ENCODE measurements at places on chromosomes 5 and 9. TPM values are rescaled to one million over a fixed set of nuclear protein-coding genes. Genes with fewer than 3 reads are reported as not detected.

DNA sequence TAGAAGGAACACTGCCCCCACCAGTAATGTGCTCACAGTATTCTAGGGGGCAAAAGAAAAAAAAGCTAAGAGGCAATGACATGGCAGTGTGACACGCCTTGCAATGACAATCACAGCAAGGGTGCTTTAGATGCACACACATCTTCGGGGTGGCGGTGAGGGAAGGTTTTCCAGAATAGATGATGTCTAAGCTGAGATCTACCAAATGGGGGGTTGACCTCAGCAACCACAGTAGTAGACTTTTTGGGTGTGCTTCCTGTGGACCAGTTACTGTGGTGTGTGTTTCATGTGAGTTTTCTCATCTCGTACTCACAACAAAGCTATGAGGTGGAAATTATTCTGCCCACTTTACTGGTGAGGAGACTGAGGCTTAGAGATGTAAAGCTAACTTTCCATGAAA lies 10.2 kb upstream of the IL12B start:
- no peaks in the 10 kb centered on the region for H3K36me3 ChIP-seq
- no peaks in the 10 kb centered on the region for H3K4me1 ChIP-seq
- no peak overlapping the region for H3K27ac ChIP-seq
- H3K27me3 ChIP-seq, result no peaks in the 10 kb centered on the region
- no peak overlapping the region for H3K4me3 ChIP-seq

- H3K27me3 ChIP-seq, result peaks cover 31% of the 10 kb centered on the region
- H3K4me3 ChIP-seq, result no peak overlapping the region
- H3K4me1 ChIP-seq, result no peaks in the 10 kb centered on the region
- H3K27ac ChIP-seq, result no peak overlapping the region
These were observed 2.1 kb downstream of the CACNA1B start for GRCh38 chr9:137879566-137880150.

DNA sequence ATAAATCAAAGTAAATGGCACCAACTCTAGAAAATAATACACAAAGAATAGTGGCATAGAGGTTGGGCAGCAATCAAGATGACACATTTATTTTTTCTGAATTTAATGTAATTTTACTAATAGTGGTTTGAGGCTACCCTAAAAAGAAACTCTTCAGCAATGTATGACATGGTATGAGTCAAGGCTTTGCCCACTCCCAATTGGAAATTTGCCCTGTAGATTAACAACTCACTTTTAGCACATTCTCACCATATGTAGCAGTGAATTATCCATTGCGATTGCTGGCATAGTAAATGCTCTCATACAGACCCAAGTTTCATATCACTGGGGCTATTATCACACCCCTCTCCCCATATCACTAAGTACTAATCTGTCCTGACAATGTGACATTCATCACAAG lies 832.1 kb upstream of the ZNF608 start:
- H3K36me3 ChIP-seq, result no peaks in the 10 kb centered on the region
- no peak overlapping the region for H3K4me3 ChIP-seq
- H3K4me1 ChIP-seq, result peaks cover 16% of the 10 kb centered on the region
- no peak for DNase-seq
- no peak overlapping the region for H3K27ac ChIP-seq

- no peak overlapping the region for H3K27ac ChIP-seq
- H3K4me3 ChIP-seq, result no peak overlapping the region
- H3K36me3 ChIP-seq, result peaks cover 8% of the 10 kb centered on the region
- H3K27me3 ChIP-seq, result no peaks in the 10 kb centered on the region
These were observed 170.2 kb downstream of the MAPKAP1 start for GRCh38 chr9:125536776-125537175.

DNA sequence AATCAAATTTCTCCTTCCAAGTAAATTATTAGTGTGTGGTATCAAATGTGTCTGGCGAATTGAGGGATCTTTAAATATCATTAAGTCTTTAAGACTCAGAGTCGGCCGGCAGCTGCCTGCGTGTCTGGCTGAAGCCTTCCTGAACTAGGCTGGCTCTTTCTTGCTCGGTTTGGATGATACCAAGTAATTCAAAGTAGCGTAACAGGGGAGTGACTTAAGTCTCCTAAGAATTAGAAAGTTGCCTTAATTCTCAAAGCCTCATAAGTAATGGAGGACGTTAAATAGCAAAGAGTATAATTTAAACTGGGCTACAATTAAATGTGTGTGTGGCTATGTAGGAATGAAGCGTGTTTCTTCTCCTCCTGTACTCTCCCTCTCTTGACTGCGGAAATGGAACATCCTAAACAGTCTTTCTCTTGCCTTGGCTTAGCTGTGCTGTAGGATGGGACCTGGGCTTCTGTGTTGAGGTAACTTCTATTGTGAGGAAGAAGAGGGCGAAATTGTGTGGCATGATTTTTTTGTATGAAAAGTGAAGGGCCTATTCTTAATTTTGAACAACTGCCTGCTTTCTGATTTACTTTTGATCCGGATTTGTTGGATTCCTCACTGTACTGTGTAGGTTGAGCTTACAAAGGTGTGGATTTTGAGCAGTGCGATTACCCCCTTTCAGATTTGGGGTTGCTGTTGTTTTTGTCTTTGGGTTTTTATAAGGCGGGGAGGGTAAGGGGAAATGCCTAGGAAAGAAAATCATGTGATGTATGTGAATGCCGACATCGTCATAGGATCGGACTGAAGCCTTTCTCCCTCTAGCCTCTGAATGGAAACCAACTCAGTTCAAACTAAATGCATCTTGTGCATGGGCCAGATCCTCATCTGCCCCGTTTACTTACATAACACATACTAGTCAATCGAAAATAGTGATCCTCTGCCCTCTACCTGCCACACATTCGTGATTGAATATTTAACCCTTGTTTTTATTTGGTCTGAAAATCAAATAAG lies 29.9 kb downstream of the CPEB4 start:
- no peak overlapping the region for H3K27ac ChIP-seq
- DNase-seq, result peak; percentile 13
- no peaks in the 10 kb centered on the region for H3K4me1 ChIP-seq
- no peaks in the 10 kb centered on the region for H3K27me3 ChIP-seq
- no peak overlapping the region for H3K4me3 ChIP-seq

DNA sequence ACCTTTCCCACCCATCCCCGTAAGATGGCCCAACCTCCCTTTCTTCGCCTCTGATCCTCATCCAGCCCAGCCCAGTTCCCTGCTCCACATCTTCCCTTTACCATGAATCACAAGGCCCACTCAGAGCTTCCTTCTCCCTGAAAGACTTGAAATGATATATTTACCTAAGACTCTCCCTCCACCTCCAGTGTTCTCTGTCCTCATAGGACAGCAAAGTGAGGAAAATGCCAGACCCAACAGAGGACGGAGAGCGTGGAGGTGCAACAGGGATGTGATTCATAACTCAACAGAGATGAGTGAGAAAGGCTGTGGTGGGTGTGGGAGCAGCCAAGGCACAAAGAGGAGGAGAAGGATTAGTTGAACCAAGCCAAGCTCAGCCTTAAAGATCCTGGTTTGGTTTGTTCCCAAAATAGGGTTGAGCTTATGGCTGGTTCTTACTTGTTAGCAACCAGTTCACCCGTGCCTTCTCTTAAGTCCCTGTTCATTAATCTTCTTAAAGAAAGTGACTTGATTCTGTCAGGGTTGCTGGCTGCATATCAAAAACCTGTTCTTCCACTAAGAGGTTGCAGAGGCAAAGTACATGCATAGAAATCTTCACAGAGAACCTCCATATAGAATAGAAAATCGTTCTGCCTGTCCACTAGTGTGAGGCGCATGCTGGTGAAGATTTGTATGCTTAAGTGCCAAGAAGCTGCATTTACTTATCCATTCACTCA lies 183.2 kb downstream of the ACTL7B start:
- peaks cover 57% of the 10 kb centered on the region for H3K27me3 ChIP-seq
- DNase-seq, result no peak
- no peaks in the 10 kb centered on the region for H3K4me1 ChIP-seq
- no peak overlapping the region for H3K27ac ChIP-seq

- no peaks in the 10 kb centered on the region for H3K36me3 ChIP-seq
- H3K27ac ChIP-seq, result peak overlapping the region; percentile 96
- H3K4me3 ChIP-seq, result peak overlapping the region; percentile 85
- H3K27me3 ChIP-seq, result no peaks in the 10 kb centered on the region
These were observed 2.1 kb downstream of the NADK2 start for GRCh38 chr5:36239370-36240293.

DNA sequence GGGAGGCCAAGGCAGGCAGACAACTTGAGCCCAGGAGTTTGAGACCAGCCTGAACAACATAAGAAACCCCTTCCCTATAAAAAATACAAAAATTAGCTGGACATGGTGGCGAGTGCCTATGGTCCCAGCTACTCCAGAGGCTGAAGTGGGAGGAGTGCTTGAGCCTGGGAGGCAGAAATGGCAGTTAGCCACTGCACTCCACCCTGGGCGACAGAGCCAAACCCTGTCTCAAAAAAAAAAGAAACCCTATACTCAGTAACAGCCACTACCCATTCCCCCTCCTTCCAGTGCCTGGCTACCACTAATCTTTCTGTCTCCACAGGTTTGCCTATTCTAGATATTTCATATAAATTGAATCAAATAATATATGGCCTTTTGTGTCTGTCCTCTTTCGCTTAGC lies 14.3 kb upstream of the SIL1 start:
- no peak overlapping the region for H3K4me3 ChIP-seq
- no peak overlapping the region for H3K27ac ChIP-seq
- H3K36me3 ChIP-seq, result no peaks in the 10 kb centered on the region

DNA sequence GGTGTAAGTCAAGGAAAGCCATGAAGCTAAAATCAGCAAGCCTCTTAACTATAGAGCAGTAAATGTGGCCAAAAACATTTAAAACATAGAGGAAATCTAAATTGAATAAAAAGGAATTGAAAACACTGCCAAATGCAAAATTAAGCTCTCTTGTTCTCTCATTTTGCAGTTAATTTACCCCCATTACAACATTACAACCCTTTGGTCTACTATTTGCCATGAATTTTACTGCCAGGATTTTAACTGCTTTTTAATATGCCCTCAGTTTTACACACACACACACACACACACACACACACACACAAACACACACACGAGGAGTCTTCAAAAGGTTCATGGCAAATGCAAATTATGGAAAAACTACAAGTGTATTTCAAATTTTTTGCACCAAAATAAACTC lies 91.4 kb upstream of the ACO1 start:
- no peak overlapping the region for H3K27ac ChIP-seq
- no peak for DNase-seq
- no peaks in the 10 kb centered on the region for H3K36me3 ChIP-seq
- no peak overlapping the region for H3K4me3 ChIP-seq
- H3K27me3 ChIP-seq, result no peaks in the 10 kb centered on the region

- H3K4me3 ChIP-seq, result no peak overlapping the region
- peaks cover 1% of the 10 kb centered on the region for H3K36me3 ChIP-seq
- H3K27ac ChIP-seq, result no peak overlapping the region
- H3K27me3 ChIP-seq, result peaks cover 4% of the 10 kb centered on the region
- peaks cover 12% of the 10 kb centered on the region for H3K4me1 ChIP-seq
These were observed 132.1 kb downstream of the MACROH2A1 start for GRCh38 chr5:135266975-135267374.

DNA sequence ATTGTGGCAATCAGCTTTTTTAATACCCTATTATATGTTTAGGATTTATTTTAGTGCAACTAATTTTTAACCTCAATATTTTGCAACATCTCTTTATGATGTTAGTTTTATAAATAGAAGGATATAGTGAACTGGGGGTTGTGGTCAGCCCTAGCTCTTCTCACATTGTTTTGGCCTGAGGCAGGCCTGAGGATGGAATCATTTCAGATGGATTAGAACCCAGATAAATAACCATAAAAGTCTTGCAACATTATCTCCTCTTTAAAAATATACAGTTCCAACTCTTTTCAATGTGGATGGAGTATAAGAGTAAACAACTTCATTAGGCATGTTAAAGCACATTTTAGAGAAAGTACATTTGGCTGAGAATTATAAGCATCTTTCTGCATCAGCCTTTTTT lies 522.7 kb downstream of the NR2F1-AS1 start:
- H3K4me3 ChIP-seq, result no peak overlapping the region
- H3K4me1 ChIP-seq, result no peaks in the 10 kb centered on the region
- no peaks in the 10 kb centered on the region for H3K36me3 ChIP-seq
- H3K27me3 ChIP-seq, result no peaks in the 10 kb centered on the region

DNA sequence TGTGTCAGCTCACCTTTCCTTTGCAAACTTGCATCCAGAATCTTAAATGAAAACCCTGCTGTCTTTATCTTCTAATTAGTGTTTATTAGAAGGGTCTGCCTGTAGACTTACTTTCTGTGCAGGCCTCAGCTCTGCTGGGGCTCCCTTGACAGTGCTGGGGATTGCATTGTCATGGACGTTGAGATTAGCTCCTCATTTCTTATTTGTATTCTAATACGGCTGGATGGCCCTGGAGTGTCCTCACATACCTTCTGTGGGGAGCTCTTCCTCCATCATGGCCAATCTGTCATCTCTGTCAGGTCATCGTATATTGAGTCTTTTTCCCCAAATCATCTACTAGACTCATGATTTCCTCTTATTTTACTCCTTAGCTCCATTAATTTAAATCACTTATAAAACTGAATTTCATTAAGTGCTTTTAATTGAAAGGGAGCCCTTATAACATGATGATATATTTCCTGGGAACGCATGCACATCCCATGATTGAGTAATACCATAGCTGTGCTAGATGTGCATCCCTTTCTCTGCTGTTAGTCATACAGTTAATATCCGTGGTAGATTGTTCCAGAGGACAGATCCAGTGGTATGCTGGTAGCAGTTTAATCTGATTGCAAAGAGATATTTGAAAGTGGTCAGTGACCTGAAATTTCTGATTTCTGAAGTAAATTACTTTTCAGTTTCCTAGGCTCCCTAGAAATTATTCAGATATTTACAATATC lies 61.6 kb downstream of the ICE1 start:
- no peak overlapping the region for H3K4me3 ChIP-seq
- H3K27me3 ChIP-seq, result no peaks in the 10 kb centered on the region
- H3K27ac ChIP-seq, result no peak overlapping the region
- no peaks in the 10 kb centered on the region for H3K4me1 ChIP-seq
- no peak for DNase-seq
- peaks cover 12% of the 10 kb centered on the region for H3K36me3 ChIP-seq

- H3K36me3 ChIP-seq, result no peaks in the 10 kb centered on the region
- no peak overlapping the region for H3K4me3 ChIP-seq
- DNase-seq, result no peak
- H3K4me1 ChIP-seq, result no peaks in the 10 kb centered on the region
- no peaks in the 10 kb centered on the region for H3K27me3 ChIP-seq
- no peak overlapping the region for H3K27ac ChIP-seq
These were observed 1339.3 kb downstream of the EFNA5 start for GRCh38 chr5:106331415-106331814.

DNA sequence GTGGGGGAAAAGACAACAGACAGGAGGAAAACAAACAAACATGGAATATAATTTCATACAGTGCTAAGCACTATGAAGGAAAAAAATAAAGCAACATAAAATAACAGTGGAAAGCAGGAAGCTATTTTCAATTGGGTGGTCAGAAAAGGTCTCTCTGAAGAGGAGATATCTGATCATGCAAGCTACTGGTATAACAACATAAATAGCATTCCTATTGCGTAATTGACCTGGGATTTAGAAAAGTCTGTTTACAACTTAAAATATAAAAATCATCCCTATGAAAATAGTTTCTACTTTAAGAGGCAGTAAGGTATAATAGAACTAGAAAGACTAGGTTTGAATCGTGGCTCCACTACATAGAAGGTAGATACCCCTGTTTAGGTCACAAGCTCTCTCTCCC lies 61.4 kb downstream of the FBXW11 start:
- H3K27ac ChIP-seq, result peak overlapping the region; percentile 55
- no peaks in the 10 kb centered on the region for H3K36me3 ChIP-seq
- DNase-seq, result no peak
- no peak overlapping the region for H3K4me3 ChIP-seq

PCDHA10 gene
- total RNA-seq, result 18.3 TPM

PCDHGA12 gene
- 3.2 TPM for total RNA-seq

MYOT gene
- total RNA-seq, result not detected

FREM1 gene
- total RNA-seq, result 11.4 TPM

KIF4B gene
- not detected for total RNA-seq

PSMD5 gene
- total RNA-seq, result 47.9 TPM

LCN9 gene
- 0.57 TPM for total RNA-seq

CDKN2B-AS1 gene
- not detected for total RNA-seq

CARD6 gene
- 0.74 TPM for total RNA-seq

FRRS1L gene
- total RNA-seq, result 4.9 TPM
